ENCODE measurements at places on chromosomes 3 and 15. TPM values are rescaled to one million over a fixed set of nuclear protein-coding genes. Genes with fewer than 3 reads are reported as not detected.

The CCR8 gene
- not detected for total RNA-seq

DNA sequence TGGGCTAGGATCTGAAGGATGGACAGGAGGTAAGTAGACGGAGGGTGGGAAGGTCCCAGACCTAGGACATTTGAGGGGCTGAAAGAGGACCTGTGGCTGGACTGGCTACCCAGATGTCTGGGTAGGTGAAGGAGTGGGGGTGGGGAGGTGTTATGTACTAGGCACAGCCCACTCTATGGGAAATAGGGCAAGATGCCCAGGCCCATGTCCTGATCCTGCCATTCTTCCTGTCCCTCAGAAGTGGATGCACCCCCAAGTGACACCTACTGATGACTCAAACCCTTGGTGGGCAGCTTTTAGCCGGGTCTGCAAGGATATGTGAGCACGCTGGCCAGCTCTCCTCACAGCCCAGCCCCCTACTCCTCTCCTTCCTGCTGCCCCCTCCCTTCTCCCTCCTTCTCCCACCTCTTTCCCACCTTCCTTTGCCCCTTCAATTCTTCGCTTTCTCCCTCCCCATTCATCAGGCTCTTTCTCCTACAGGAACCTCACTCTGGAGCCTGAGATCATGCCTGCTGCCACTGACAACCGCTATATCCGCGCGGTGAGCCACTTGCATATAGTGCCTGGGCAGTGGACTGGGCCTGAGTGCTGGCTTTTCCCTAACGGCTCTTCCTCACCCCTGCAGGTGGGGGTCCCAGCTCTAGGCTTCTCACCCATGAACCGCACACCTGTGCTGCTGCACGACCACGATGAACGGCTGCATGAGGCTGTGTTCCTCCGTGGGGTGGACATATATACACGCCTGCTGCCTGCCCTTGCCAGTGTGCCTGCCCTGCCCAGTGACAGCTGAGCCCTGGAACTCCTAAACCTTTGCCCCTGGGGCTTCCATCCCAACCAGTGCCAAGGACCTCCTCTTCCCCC is 5.2 kb downstream of the ACY1 start:
- DNase-seq = no peak
- H3K4me3 ChIP-seq = no peak overlapping the region
- peaks cover 17% of the 10 kb centered on the region for H3K36me3 ChIP-seq
- H3K27ac ChIP-seq = no peak overlapping the region
- no peaks in the 10 kb centered on the region for H3K27me3 ChIP-seq

GRCh38 chr15:100096248-100096600 is 245.6 kb downstream of the ADAMTS17 start:
- H3K27ac ChIP-seq = no peak overlapping the region
- no peaks in the 10 kb centered on the region for H3K27me3 ChIP-seq
- no peak overlapping the region for H3K4me3 ChIP-seq
- no peak for DNase-seq

The NTRK3 gene
- total RNA-seq = 1.6 TPM

- peak overlapping the region; percentile 55 for H3K27ac ChIP-seq
- H3K36me3 ChIP-seq = peaks cover 26% of the 10 kb centered on the region
- DNase-seq = no peak
- peaks cover 67% of the 10 kb centered on the region for H3K4me1 ChIP-seq
- no peaks in the 10 kb centered on the region for H3K27me3 ChIP-seq
Measured at GRCh38 chr3:45665101-45665572, 24.1 kb upstream of the SACM1L start.

- no peaks in the 10 kb centered on the region for H3K4me1 ChIP-seq
- H3K36me3 ChIP-seq = no peaks in the 10 kb centered on the region
- no peak for DNase-seq
Measured at GRCh38 chr15:80550908-80551260, 144.2 kb upstream of the ABHD17C start.

The PROK2 gene
- 0.14 TPM for total RNA-seq

GRCh38 chr15:69881302-69881670 is 216.4 kb downstream of the TLE3 start:
- peaks cover 83% of the 10 kb centered on the region for H3K27me3 ChIP-seq
- no peak for DNase-seq
- no peak overlapping the region for H3K27ac ChIP-seq
- H3K36me3 ChIP-seq = no peaks in the 10 kb centered on the region
- H3K4me3 ChIP-seq = no peak overlapping the region

DNA sequence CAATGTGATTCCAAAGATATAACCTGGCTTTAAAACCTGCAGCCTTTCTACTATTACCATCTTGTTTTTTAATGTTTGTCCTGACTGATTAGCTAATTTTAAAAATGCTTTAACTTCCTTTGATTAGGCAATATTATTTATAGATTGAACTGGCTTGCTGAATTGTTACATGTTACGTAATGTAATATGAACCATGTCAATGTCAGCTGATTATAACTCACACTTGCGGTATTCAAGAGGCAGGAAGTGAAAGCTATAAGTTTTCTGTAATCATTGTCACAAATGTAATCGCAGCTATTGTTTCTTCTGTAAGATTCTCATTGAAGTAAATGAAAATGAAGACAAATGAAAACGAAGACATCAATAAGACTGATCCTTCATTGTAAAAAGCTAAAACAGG is 146.8 kb downstream of the ROBO2 start:
- no peak overlapping the region for H3K4me3 ChIP-seq
- no peak overlapping the region for H3K27ac ChIP-seq
- no peak for DNase-seq

DNA sequence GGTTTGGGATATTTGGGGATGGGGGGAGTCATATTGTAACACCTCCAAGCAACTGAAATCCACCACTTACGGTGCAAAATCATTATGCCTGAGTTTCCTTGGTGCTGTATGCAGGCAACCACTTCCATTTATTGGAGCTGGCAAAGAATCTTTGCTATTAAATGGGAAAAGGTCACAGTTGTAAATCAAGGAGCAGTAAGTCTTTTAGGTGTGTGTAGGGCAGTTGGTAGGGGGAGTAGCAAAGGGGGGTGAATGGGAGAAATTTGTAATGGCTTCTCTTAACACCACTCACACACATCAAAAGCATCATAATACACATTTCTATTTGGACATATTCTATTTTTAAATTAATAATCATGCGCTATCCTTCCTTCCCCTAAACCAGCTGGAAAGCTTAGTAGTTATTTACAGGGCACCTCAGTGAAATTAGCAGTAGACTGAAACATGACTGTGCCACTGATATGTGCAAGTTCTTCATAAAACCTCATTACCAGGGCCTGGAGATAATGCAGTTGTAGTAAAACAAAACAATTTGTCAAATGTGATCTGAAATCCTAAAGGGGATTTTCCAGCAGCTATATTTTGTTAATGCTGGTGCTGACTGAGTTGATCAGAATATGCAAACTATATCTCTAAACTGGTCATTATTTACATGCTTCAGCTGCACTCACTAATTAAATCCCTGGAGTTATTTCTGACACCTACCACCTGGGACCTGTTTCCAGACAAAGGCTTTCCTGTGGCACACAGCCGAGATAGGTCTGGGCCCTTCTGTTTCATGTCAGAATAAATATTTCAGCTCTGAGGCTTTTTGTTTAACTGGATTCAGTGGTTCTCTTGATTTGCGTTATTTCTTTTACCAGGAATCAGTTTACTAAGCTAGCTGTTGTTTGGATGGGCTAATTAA is 90.1 kb downstream of the B3GALNT1 start:
- peaks cover 33% of the 10 kb centered on the region for H3K4me1 ChIP-seq
- no peaks in the 10 kb centered on the region for H3K27me3 ChIP-seq
- no peak for DNase-seq
- H3K4me3 ChIP-seq = no peak overlapping the region
- H3K36me3 ChIP-seq = no peaks in the 10 kb centered on the region
- peak overlapping the region; percentile 66 for H3K27ac ChIP-seq

The ZNF35 gene
- total RNA-seq = 7.9 TPM

The GHRL gene
- 0.25 TPM for total RNA-seq

The GPR62 gene
- 0.16 TPM for total RNA-seq

The TMEM207 gene
- total RNA-seq = not detected

The CTXND1 gene
- 2.1 TPM for total RNA-seq

The MYLK gene
- total RNA-seq = 11.1 TPM

- no peak overlapping the region for H3K4me3 ChIP-seq
- no peak for DNase-seq
- no peak overlapping the region for H3K27ac ChIP-seq
- peaks cover 8% of the 10 kb centered on the region for H3K4me1 ChIP-seq
Measured at GRCh38 chr3:197175503-197175902, 122.9 kb downstream of the DLG1 start.

DNA sequence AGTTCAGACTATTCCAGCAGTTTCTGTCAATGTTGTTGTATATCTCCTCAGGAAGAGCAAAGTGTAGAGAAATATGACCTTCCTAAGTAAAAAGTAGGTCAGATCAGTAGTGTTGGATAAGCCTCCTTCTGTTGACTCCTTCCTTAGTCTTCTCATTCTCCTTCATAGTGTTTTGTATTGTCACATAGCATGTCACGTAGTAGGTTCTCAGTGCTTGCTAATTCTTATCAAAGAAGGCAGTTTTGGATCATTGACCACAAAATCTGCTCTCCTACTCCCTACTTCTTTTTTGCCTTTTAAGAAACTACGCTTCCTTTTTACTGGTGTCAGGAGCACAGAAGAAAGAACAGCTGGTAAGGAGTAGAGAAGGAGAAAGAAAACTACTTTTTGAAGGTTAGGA is 1.0 kb upstream of the MGA start:
- no peaks in the 10 kb centered on the region for H3K27me3 ChIP-seq
- no peak overlapping the region for H3K4me3 ChIP-seq
- H3K4me1 ChIP-seq = peaks cover 44% of the 10 kb centered on the region

DNA sequence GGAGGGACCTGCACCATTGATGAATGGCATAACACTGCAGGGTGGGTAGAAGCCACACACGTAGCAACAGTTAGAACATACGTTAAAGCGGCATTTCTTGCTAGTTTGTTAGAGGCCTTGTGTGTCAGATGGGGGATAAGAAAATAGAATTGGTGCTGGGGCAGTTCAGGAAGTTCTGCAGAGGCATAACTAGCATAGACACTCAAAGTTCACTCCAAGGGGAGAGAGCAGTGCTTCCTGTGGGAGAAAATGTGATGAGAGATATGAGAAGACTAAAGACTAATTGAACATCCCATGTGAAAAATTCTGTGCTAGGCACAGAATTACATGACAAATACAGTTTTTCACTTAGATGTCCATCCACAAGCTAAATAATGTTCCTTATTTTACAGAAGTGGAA is 327.1 kb downstream of the ZNF621 start:
- no peaks in the 10 kb centered on the region for H3K27me3 ChIP-seq
- peaks cover 12% of the 10 kb centered on the region for H3K4me1 ChIP-seq
- no peak overlapping the region for H3K27ac ChIP-seq
- H3K36me3 ChIP-seq = no peaks in the 10 kb centered on the region
- H3K4me3 ChIP-seq = no peak overlapping the region
- no peak for DNase-seq

The RASGRP1 gene
- 0.44 TPM for total RNA-seq

DNA sequence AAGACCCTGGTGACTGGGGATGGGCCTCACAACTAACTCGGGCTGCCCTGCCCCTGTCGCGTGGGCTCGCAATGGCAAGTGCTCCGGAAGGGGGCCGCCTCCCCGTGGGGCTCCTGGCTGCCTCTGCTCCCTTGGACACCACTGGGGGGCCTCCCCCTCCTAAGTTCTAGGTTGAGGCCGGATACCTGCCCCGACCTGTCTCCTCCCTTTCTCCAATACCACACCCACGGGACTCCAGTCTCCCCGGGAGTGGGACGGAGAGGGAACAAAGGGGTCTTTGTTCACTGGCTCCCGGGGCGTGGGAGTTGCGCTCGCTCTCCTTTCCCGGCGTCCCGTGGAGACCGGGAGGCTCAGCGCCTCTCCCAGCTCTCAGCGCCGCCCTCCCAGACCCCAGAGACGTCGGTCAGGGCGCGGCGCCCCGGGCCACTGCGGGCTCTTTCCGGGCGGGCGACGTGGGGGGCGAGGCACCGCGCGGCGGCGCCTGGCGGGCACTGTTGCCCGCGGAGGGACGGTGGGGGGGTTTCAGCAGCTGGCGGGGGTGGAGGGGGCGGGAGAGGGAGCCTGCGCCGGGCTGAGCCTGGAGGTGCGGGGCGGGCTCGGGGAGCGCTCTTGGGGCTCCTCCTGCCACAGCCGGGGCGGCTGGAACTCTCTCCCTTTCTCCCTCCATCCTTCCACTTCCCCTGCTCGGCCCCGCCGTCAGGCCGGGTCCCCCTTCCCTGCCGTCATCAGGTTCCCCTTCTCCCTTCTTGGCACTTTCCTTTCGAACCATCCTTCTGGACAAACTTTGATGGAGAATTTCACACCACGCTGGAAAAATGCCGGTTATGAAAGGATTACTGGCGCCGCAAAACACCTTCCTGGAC is at the start of gene KCNH8:
Gene KCNH8 (plus strand): TSS at position 606 of the 863 bp plus-strand sequence. CDS start 210 bp downstream, at position 816.
- H3K4me1 ChIP-seq = peaks cover 25% of the 10 kb centered on the region
- DNase-seq = no peak
- peak within 1 kb of the TSS; percentile 75 for H3K4me3 ChIP-seq
- no peak within 1 kb of the TSS for H3K27ac ChIP-seq
- H3K36me3 ChIP-seq = no peaks in the 10 kb centered on the region

- H3K4me3 ChIP-seq = peak overlapping the region; percentile 82
- no peaks in the 10 kb centered on the region for H3K27me3 ChIP-seq
- DNase-seq = peak; percentile 96
- H3K4me1 ChIP-seq = peaks cover 37% of the 10 kb centered on the region
- H3K36me3 ChIP-seq = peaks cover 10% of the 10 kb centered on the region
- H3K27ac ChIP-seq = peak overlapping the region; percentile 96
Measured at GRCh38 chr15:74598126-74598842, 17.4 kb upstream of the CLK3 start.

The PLSCR5 gene
- total RNA-seq = not detected

GRCh38 chr3:36891701-36892160 is 53.1 kb downstream of the TRANK1 start:
- no peaks in the 10 kb centered on the region for H3K27me3 ChIP-seq
- H3K27ac ChIP-seq = peak overlapping the region; percentile 66
- no peak overlapping the region for H3K4me3 ChIP-seq
- peaks cover 30% of the 10 kb centered on the region for H3K4me1 ChIP-seq
- peak; percentile 59 for DNase-seq
- peaks cover 46% of the 10 kb centered on the region for H3K36me3 ChIP-seq

Data from left ventricle myocardium inferior (tissue), 1 donor.